ENCODE measurements at places on chromosomes 5 and 9.

GRCh38 chr5:151497391-151498002 lies 50.1 kb downstream of the SLC36A1 start:
- no peak for DNase-seq

- DNase-seq, result no peak
Measured at GRCh38 chr5:569358-569867, 42.7 kb upstream of the CEP72 start.

DNA sequence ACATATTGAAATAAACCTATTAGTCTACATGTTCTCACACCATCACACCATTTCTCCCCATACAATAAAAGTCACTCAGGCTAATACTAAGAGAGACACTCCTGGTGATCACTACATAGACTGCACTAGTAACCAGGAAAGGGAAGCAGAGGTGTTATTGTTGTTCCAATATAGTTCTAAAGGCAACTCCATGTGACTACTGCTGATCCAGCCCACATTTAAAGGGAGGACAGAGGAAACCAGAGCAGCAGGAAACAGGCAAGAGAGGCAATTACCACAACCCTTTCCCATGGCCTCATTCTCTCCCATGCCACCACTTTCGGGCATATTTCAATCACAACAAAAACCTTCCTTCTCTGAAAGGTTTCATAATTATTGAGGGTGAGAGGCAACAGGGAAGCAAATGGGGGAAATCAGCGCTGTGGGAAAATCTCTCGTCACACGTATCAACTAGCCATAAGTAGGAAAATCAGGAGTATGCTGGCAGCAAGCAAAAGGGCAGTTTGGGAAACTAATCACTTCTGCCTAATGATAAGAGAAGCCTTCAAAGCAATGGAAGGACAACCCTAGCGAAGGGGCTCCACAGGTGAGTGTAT lies 1.8 kb downstream of the UBAP2 start:
- DNase-seq, result peak; percentile 31

DNA sequence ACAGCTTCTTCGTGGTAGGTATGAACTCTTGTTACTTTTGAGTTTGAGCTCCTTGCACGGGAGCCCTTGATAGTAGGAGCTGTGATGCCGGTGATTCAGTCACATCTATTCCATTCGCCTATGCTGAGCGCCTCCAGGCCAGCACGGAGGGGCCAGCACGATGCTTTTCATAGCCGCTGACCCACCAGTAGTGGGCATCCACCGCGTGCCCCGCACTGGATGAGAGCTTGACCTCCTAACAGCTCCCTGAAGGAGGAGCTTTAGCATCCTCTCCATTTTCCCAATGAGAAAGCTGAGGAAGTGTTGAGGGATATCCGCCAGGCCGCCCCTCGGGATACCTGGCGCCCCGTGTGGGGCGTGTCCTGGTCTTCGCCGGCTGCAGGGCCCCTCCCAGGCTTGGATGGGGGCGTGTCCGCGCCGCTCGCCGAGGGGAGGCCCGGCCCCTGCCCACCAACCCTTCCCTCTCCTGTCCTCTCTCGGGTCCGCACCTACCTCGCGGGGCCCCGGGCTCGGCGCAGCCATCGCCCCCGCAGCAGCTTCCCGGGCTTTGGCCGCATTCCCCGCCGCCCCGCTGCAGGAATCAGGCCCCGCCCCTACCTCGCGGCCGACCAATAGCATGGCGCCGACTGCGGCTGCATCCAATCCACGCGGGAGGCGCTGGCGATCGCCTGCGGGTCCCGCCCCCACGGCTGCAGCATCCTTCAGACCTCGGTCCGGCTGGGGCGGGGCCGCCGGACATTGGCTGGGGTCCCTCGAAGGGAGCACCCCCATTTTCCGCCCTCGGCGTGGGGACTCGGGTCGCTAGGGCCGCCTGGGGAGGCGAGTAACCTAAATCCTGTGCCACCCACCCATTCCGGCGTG lies at the start of gene PIP5KL1:
PIP5KL1 (minus strand) TSS at position 547 of the 861 bp plus-strand sequence; CDS start at position 522, 25 bp downstream.
- DNase-seq, result no peak

- no peak for DNase-seq
Measured at GRCh38 chr9:93276973-93277372, 93.0 kb downstream of the WNK2 start.

GRCh38 chr5:154370813-154371212 lies 75.0 kb upstream of the SAP30L start:
- DNase-seq, result no peak

DNA sequence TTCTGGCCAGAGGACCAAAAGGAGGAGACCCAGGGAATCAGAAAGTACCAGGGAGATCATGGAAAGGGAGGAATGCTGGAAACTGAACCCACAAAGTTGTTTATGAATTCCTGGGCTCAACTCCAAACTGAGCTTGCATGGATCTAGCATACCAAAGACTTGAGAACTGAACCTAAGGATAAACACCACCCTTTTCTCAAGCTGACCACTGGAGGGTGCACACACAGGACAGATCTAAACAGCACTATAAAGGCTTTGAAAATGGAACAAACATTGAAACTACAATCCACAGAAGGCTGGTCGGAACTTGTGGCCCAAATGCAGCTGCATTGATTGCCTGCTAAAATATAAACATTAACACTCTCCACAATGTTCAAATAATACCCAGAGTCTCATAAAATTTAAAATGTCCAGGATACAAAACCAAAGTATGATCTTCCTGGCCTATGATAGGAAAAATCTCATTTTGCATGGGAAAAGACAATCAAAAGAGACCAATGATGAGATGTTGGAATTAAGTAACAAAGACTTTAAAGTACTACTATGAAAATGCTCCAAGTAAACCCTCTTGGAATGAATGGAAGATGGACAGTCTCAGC lies 15.6 kb upstream of the IRF1 start:
- DNase-seq, result no peak

DNA sequence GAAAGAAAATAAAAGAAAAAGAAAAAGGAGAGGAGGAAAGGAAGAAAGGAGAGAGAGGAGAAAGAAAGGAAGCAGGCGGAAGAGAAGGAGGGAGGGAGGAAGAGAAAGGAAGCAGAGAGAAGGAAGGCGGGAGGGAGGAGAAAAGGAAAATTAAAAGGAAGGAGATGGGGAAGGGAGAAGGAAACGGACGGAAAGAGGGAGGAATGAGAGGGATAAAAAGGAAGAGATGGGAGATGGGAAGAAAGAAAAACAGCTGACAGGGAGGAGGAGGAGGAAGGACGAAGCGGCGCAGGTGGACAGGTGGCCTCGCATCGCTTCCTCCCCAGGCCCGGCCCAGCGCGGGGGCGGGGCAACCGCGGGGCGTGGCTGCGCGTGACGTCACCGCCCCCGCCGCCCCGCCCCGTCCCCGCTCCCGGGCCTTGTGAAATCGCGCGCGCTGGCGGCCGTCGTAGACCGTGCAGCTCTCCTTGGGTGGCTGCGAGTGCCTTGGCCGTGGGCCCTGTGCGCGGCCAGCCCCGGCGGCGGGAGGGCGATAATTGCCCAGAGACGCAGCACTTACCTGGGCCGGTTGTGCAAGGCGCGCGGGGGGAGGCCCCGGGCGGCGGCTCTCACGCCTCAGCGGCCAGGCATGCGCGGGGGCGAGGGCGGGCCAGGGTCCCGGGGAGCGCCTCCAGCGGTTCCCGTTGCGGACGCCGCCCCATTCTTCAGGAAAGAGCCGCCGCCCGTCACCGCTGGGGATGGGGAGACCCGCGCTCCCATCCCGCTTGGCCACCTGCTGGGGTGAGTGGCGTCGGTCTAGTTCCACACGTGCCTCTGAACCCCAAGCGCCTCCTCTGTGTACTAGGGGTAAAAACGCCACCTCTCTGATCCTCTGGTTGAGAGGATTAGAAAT lies 49.6 kb upstream of the FOXE1 start:
- peak; percentile 37 for DNase-seq
